ENCODE measurements at places on chromosomes 1 and 21. TPM values are rescaled to one million over a fixed set of nuclear protein-coding genes. Genes with fewer than 3 reads are reported as not detected.

The ARF1 gene
- 368 TPM for total RNA-seq

The FAAH gene
- total RNA-seq: 4.7 TPM

The WASF2 gene
- 143 TPM for total RNA-seq

The AIM2 gene
- total RNA-seq: not detected

DNA sequence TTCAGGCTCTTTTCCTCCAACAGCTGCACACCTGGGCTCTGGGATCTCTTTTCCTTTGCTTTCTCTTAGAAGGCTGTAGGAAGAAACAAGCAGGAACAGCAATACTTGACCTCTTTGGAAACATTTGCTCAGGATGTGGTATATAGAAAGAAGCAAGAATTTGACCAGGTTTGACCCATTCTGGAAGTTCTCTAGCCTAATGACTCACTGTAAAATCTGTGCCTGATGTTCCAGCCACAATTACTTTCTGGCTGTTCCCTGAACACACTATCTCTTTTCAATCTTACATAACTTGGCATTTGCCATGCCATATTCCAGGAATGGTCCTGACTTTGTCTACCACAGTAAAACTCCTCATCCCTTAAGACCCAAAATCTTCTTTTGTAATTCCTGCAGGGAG lies 419.9 kb upstream of the DAB1 start:
- H3K4me3 ChIP-seq: no peak overlapping the region
- H3K27me3 ChIP-seq: no peaks in the 10 kb centered on the region
- H3K36me3 ChIP-seq: no peaks in the 10 kb centered on the region
- DNase-seq: no peak
- H3K4me1 ChIP-seq: no peaks in the 10 kb centered on the region

DNA sequence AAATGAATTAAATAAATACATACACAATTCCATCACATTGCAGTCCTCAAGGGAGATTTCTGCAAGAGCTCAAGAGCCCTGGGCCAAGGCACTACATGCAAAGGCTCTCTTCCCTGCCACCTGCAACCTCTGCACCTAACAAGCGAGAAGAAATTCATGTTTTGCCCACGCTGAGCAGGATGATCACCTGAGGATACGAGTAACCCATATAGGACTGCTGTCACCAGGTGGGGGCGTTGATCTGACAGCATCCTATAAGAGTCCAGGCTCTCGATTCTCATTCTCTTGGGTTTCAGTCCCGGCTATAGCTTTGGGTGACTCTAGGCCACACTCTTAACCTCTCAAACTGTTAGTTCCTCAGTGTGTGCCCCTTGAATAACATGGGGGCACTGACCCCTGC lies 18.7 kb upstream of the SPOCD1 start:
- no peak overlapping the region for H3K27ac ChIP-seq
- no peaks in the 10 kb centered on the region for H3K27me3 ChIP-seq
- no peaks in the 10 kb centered on the region for H3K36me3 ChIP-seq
- DNase-seq: no peak
- H3K4me3 ChIP-seq: no peak overlapping the region

Data from natural killer cell (primary cell).